ENCODE measurements at places on chromosomes 5 and 9.
A peak's percentile ranks its signal among the peaks of the same experiment; 100 is the strongest.

DNA sequence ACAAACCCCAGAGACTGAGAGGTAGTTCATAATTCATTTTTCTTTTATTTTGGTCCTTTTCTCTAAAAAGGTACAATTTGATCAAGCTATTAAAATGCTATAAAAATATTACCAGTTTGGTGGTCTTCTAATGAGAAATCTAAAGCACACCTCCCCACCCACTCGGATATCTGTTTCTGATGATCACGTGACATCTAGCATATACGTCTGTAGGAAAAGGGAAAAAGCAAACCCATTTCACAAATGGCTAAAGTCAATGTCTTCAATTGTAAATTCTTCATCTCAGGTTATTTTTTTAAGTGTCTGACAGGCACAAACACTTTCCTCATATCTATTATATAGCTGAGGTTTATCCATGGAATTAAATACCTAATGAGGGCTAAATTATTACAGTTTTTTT, 18.9 kb downstream of the ZNF354A start:
- DNase-seq: no peak

DNA sequence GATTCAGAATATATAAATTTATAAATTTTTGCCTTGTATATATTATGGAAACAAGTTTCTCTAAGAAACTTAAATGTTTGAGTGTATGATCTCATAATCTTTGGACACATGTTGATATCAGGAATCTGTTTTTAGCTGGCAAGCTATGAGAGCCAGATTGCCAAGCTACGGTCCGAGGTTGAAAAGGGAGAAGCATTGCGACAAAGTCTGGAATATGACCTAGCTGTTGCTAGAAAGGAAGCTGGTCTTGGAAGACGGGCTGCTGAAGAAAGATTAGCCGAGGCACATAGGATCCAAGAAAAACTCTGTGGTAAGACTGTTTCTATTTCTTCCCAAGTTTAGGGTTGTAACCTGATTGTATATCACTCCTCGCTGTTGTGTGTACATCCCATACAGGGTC, 25.9 kb downstream of the CCDC171 start:
- peak; percentile 42 for DNase-seq

GRCh38 chr9:37444890-37445289, 20.4 kb downstream of the ZBTB5 start:
- no peak for DNase-seq

DNA sequence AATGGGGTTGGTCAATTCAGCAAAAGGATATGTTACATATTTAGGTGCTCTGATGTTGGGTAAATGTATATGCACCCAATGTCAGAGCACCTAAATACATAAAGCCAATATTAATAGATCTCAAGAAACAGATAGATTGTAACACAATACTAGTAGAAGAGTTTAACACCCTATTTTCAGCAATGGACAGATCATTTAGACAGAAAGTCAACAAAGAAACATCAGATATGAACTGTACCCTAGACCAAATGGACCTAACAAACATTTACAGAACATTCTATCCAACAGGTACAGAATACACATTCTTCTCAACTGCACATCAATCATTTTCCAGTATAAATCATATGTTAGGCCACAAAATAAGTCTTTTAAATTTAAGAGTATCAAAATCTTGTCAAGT, 35.2 kb downstream of the FANCC start:
- no peak for DNase-seq

GRCh38 chr9:104858271-104858670, 69.7 kb downstream of the ABCA1 start:
- peak; percentile 30 for DNase-seq

DNA sequence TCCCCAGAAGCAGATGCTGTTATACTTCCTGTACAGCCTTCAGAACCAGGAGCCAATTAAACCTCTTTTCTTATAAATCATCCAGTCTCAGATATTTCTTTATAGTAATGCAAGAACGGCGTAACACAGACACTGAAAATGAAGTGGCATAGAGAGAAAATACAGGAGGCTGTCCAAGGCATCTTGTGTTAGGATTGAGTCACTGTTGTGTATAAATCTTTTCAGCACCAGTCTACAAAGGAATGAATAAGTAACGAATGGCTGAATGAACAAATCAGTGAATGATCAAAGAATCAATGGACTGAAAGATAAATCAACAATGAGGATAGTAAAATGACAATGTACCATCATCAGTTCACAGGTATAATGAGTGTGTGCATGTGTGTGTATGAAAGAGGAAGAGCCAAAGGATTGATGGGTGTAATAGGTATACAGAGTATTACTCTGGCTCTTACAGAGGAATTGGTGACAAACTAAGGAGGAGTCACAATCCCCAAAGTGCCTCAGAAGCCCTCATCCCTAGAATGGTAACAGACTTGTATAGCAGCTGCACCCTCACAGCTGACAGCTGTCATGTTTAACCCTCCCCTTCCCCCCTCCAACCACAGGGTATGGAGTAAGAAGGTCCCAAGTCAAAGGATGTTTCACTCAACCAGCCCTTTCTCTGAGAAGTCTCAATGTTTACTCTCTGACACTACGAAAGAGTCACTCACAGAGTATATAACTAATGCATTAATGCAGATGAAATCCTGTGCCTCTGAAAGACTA, 29.8 kb upstream of the MIER3 start:
- DNase-seq: no peak

- no peak for DNase-seq
Measured at GRCh38 chr5:124648902-124649467, 97.5 kb downstream of the ZNF608 start.

GRCh38 chr9:12658531-12659209, 34.5 kb upstream of the TYRP1 start:
- DNase-seq: no peak

GRCh38 chr9:120032639-120033038, 547.3 kb downstream of the CDK5RAP2 start:
- no peak for DNase-seq

DNA sequence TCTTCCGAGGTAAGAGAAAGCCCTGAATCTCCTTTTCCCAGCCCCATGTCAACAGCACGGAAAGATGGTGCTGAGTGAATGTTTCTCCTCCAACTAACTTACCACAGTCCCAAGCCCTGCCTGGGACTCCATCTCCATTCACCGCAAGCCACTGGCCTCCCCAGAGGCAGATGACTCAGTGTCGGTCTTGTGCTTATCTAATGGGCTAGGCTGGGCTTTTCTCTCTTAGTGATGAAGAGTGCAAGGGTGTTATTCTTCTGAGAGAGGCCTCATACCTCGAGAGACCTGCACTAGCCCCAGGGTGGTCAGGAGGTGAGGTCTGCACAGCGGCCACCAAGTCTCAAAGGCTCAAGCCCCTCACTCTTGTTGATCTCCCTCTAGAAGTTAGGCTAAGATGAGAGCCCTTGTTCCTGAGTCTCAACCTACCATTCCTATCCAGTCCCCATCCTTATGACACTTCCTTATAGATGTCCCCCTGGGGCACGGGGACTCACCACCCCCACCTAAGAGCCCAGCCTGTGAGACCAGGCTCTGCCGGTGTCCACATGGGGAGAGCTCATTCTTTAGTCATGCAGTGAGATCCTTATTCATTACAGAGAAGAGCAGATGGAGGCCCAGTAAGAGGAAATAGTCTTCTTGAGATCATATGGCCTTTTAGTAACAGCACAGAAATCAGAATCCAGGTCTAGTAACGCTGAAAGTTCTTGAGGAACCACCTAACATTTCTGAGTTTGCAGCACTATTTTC, 127.0 kb downstream of the SAXO1 start:
- DNase-seq: no peak

DNA sequence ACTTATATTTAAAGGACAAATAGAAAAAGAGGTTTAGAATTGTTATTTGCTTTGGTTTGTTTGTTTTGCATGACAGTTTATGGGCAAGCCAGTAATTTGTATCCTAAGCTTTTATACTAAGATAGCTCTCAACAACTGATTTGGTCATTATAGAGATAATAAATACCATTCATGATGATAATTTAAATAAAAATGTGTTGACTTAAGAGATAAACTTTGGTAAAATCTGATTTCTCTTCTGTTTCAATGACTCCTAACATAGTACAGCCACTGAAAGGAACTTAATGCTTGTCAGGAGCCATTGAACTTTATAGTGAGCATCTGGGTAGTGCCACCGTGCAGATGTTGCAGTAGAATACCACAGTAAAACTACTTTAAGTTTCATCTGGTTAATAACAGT, 160.7 kb upstream of the ACOT12 start:
- no peak for DNase-seq

DNA sequence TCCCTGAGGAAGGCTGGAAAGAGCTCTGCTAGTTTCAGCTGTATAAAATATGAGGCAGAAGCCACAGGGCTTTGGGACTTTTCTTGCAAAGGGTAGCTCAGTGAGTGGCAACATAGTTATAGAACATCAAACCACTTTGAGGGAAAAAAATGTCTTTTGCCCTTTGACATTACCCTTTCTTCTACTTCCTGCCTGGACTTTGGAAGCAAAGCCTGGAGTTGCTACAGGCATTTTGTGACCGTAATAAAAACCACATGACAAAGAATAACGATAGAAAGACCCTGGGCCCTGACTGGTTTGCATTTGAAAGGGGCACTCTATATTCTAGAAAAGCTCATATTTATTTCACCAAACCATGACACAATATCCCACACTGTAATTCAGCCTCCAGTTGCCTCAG, 440.9 kb downstream of the DIRAS2 start:
- DNase-seq: no peak

DNA sequence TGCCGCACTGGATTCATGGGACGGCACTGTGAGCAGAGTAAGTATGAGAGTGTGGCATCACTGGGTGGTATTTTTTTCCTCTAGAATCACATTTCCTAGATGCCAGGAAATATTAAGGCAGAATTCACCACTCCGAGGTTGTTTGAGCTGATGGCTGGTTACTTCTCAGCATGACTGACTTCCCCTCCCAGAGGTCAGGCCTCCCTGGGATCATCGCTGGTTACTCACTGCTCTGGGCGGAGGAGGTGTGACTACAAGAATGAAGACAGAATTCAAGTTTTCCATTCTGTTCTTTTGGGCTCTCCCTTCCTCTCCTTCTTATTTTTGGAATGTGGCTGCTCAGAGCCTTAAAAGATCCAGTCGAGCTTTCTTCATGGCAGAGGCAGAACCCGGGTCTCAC, 76.6 kb upstream of the PRRC1 start:
- no peak for DNase-seq

- DNase-seq: no peak
Measured at GRCh38 chr5:75235711-75236110, 967 bp downstream of the ANKRD31 start.

DNA sequence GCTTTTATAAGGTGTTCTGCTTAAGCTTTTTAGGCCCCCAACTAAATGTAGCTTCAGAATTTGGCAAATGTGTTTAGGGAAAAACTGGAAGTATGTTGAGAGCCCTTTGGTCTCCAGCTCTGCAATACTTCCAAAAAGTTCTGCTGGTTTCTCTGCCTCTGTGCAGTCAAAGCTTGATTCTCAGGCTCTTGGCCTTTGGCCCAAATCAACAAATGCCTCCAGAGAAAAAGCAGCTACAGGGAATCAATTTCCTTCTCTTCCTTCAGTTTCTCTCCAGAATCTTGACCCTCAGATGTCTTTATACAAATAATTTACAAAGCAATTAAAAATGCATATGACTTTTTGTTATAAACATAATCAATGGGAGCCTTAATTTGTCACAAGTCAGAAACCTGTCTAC, 235.7 kb downstream of the COMMD10 start:
- no peak for DNase-seq

DNA sequence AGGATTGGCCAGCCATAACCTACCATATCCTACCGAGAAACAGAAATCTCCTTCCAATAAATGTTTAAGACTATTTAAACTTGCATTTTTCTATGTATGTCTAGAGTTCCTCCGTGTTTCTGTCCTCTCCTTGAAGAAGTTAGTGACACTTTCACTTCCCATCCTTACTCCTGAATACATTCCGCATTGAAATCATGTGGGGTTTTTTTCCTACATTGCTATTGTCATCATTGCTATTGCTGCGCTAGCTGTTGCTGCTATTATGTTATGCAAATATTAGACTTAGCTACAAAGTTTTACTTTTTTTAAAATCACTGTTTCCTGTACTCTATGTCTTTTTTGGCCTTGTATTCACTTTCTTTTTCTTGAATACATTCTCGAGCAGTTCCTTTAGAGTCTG, 83.3 kb upstream of the NEK6 start:
- no peak for DNase-seq

- no peak for DNase-seq
Measured at GRCh38 chr5:76820526-76820890, 1.7 kb downstream of the F2RL1 start.

DNA sequence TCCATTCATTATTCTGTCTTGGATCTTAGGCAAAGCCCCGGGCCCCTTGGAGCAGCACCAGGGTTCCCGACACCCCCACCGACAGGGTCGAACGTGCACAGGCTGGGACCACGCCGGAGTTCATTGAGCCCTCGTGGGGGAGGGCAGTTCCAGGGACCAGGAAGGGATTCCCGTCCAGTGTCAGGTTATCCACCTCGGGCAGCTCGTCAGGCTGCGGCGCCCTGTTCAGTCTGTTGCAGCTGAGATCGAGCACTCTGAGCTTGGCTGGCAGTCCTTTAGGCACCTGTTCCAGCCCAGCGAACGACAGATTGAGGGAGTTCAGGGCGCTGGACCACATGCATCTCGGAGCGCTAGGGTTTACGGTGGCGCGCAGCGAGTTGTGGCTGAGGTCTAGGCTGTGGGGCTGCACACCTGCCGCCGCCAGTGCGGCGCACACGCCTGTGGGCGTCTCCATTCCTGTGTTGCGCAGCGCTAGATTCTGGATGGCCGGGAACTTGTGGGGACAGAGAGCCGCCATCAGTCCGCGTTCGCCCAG, 1.1 kb downstream of the CD14 start:
- no peak for DNase-seq

GRCh38 chr5:156182174-156182967, 144.6 kb upstream of the SGCD start:
- DNase-seq: no peak

DNA sequence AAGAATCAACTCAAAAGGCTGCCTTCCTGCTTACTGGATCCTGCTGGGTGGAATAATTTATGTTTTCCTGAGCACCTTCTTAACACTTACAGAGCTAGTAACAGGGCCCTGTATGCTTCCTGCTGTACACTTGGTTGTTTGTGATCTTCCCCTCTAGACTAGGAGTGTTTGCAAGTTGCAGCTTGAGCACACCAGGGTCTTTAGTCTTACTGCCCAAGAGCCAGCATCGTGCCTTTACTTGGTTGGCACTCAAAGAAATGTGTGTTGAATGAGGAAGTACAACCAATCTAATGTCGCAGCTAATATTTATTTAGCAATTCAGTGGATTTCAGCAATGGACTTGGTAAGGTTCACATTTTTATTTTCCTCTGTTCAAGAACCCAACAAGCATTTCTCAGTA, 57.5 kb upstream of the HAND1 start:
- DNase-seq: no peak

Measured in skin of body (tissue), 3 donors.